GM12891 (cell line): ENCODE measurements at places on chromosomes 4 and X.

- DNase-seq = no peak
Observed at GRCh38 chr4:29571322-29571721, 1148.8 kb upstream of the PCDH7 start.

GRCh38 chrX:41720125-41720779, 3.7 kb upstream of the GPR82 start:
- peak; percentile 6 for DNase-seq

GRCh38 chr4:17667653-17668201, 53.3 kb downstream of the MED28 start:
- DNase-seq = no peak

DNA sequence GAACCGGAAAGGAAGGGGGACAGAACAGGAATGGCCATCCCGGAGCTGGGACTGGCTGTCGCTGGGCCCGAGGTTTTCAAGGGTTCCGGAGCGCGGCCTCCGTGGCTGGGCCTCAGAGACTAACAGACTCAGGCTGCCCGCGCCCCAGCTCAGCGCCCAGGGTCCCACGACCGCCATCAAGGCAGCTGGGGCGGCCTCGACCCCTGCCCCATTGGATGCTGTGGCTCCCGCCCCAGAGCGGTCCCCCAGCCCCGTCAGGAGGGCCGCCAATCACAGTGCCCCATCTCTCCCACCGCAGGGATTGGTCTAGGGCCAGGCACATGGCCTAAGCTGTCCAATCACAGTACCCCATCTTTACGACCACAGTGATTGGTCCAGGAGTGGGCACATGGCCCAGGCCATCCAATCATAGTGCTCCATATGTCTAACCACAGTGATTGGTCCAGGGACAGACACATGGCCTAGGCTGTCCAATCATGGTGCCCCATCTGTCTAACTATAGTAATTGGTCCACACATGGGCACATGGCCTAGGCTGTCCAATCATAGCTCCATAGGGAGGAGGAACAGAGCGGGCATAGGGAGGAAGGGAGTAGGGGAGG, 105.3 kb upstream of the NKX1-1 start:
- no peak for DNase-seq

DNA sequence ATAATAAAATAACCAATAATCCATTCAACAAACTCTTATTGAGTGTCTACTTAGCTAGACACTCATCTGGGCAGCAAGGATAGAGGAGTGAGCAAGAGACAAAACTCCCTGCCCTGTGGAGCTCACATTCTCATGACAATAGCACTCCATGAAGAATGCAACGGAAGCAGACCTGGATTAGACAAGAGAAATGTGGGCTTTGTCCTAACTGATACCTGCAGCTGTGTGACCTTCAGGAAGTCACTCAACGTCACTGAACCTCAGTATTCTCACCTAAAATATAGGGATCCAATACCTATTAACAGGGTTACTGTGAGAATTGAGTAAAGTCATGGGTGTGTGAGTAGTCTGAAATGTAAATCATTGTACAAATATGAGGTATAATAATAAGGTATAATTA, 61.2 kb downstream of the NDNF start:
- DNase-seq = no peak

DNA sequence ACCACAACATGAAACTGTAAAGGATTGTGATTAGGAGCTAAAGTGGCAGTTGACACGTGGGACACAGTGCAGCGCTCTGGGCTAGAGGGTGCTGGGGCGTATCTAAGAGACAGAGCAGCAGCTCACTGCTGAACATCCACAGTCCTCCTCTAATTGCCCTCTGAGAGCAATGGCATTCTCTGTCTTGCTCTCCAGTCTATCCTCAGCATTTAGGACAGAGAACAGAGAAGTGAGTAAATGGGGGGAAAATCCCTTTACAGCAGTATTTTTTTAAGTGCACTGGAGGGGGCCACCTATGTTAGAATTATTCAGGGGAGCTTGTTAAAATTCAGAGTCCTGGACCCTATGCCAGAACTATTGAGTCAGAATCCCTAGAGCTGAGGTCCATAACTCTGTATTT, 4.2 kb upstream of the TMEM154 start:
- DNase-seq = no peak

DNA sequence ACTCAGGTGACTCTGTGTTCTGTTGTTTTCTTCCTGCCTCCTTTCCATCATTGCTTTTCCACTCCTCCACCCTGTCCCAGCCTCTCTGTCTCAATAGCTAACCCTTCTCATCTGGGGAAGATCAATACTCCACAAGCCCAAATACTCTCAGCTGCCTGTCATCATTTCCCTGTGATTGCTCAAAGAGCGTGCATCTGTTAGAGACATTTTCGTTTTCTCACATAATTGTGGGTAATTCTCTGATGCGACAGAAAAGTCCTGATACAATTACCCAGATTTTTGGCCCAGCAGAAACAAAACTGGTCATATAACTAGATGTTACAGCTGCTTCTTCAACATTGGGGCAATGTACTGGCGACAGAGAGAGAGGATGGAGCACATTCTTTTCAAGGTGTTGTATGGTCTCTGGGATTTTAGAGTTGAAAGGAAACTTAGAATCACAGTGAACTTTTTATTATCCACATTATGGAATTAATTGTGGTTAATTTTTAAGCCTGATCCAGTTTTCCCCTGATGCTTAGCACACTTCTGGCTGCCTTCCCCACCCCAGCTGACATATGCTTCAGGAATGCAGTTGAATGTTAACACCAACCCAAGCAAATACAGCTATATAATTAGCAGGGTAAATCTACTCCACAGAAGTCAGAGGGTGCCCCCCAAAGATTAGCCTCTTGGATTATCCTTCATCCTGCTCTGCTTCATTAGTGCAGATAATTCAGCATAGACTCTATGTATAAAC, 171.4 kb upstream of the ANXA3 start:
- DNase-seq = no peak

DNA sequence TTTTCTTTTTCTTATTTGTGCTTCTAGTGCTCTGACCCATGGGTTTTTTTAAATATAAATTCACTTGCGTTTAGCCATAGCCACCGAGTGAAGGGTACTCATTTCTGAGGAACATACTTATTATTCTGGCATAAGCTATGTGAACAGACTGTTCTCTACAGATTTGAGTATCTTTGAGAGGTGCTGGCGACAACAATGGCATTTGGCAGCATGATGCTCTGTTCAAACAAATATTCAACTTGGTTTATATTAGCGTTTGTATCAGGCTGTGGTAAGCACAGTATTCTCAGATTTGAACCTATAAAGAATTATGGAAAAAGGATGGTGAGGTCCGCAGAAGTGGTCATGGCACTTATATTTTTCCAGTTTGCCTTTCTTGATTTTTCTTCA, 108.7 kb upstream of the LIMCH1 start:
- no peak for DNase-seq

GRCh38 chr4:149836546-149836945, 20.9 kb upstream of the IQCM start:
- no peak for DNase-seq

DNA sequence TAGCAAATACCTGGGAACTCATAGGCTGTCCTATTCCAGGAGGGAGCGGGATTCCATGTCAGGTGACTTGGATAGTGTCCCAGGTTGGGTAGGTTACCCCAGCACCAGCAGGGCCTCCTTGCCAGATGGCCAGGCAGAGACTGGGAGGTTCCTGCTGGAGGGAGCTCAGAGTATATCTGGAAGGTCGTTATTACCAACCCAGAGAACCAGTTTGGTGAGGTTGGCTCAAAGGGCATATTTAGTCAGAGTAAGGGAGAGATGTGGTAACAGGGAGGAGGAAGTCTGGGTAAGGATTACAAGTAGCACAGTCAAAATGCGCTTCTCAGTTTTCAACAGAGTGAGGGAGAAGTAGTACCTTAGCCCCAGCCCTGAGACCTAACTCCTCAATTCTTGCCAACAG, 53.3 kb upstream of the LNX1 start:
- DNase-seq = no peak

- no peak for DNase-seq
Observed at GRCh38 chr4:90798948-90799347, 671.8 kb downstream of the CCSER1 start.

- no peak for DNase-seq
Observed at GRCh38 chr4:184949020-184949419, 69.3 kb upstream of the HELT start.

- DNase-seq = no peak
Observed at GRCh38 chr4:153022241-153022715, 86.2 kb downstream of the FHDC1 start.

- no peak for DNase-seq
Observed at GRCh38 chr4:70463335-70463734, 8.7 kb upstream of the MUC7 start.

DNA sequence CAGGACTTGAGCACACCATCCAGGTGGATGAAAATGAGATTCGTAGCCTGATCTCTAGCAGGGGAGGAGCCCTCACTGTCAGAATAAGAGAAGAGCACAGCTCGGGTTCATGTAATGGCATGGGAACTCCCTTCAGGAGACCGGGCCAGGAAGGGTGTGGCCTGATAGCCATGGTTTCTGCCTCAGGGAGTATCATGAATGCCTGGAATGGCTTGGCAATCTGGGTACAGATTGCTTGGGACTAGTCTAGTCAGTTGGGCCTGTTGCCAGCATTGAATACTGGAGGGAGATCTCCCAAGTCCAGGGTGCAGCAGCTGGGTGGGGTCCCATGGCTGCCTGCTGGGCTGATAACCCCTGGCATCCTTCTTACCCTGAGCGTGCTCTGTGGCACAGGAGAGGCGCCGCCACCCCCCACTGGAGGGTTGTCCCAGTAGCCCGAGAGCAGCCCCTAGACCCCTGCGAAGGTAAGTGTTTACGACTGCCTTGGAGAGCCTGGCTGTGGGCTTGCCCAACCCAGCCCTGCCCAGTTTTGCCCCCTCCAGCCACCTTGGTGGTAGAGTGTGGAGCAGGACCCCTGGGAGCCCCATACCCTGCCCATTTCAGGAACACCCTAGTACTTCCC, 298.8 kb downstream of the TEX13A start:
- no peak for DNase-seq

GRCh38 chr4:116027311-116027710, 913.9 kb upstream of the NDST4 start:
- DNase-seq = no peak

DNA sequence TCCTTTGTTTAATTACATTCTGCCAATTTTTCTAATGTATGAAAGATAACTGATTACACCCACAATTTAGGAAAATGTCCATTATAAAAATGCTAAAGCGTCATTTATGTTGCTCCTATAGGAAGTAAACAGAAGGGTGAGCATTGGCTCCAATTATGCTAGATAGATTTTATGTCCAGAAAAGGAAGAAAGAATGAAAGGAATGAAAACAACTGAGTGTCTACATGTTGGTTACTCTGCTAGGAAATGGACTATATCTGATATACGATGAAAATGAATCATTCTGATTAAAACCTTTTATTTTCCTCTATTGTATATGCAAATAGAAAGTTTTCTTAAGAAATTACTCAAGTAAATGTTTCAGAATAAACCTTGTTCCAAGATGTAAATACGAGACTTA, 1.6 kb downstream of the ENAM start:
- DNase-seq = no peak

GRCh38 chrX:153909024-153909979, 4.8 kb downstream of the AVPR2 start:
- DNase-seq = no peak

DNA sequence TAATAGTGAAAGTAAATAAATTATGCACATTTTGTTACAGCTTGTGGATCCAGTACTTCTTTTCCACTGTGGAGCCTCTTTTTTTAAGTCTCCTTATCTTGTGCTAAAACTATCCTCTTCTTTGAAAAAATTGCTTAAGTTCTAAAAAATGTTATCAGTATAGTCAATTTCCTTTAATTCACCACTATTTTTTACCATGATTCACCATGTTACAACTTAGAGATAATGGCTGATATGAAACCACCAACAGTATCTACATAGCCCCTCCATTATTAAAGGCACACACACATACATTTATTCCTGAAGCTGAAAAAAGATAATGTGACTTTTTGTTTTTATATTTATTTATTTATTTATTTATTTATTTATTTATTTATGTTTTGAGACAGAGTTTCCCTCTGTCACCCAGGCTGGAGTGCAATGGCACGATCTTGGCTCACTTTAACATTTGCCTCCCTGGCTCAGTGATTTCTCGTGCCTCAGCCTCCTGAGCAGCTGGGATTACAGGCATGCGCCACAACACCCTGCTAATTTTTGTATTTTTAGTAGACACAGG, 243.2 kb downstream of the SPOCK3 start:
- no peak for DNase-seq

DNA sequence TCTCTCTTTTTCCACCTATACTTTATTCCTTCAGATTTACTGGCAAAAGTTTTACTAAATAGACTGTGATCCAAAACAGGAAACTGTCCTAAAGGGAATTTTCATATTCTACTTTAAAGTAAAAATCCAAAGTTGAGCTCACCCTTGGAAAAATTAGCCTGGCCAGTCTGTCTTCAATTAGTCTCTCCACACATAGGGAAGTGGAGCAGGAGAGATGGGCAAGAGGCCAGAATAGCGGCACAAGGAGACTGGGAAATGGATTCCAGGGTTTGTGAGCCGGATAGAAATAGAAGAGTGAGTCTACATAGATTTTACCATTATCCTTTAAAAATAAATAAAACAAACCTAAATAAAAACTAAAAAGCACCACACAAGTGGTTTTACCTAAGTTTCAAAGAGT, 16.2 kb upstream of the FRMD7 start:
- DNase-seq = no peak

DNA sequence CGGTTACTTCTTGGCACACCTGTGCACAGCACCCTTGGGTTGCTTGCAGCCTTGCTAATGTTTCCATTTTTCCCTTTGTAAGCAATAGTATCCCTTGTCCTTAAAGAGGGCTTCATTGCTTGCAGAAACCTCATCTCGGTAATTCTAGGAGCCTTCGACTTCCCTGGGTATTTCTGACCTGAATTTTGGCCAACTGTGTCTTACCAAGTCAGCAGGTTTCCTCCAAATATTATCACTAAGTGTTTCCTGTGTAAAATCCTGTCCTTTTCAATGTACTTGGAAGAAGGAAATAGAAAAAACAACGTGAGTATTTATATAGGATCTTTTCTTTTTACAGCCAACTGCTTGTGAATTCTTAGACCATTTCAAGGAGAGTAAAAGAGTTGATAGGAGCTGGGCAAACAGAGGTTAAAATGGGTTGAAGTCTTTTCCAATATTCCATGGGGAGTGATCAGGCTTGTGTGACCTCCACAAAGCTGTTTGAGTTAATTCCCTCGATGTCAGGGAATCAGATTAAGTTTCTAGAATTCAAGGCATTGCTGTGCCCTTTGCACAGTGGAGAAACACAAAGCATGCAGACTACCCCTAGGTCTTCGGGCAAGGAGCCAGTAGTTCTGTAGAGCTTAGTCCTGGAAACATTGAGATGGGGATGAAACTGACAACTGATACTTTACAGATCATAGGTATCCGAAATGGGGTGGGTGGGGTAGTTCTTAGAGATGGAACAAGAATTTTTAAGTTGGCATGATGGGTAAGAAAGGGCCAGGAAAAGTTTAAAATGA, 209.9 kb downstream of the CPE start:
- DNase-seq = no peak

DNA sequence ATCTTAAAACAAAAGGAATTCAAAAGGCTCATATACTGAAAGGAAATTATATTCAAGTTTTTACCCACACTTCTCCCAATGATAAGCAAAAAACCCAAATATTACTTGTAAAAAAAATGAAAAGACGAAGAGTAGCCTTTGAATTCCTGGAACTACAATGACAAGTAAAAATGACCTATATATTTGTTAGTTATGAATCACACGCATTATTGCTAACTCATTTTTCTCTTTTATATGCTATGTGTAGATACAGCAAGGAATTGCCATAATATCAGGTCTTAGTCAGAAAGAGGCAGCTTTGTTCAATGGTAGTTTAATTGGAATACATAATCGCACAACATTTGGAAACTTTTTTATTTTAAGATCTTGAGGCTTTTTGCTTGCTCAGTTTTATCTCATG, 22.7 kb upstream of the ASB5 start:
- DNase-seq = no peak
